ENCODE measurements at places on chromosomes 1 and 21.

DNA sequence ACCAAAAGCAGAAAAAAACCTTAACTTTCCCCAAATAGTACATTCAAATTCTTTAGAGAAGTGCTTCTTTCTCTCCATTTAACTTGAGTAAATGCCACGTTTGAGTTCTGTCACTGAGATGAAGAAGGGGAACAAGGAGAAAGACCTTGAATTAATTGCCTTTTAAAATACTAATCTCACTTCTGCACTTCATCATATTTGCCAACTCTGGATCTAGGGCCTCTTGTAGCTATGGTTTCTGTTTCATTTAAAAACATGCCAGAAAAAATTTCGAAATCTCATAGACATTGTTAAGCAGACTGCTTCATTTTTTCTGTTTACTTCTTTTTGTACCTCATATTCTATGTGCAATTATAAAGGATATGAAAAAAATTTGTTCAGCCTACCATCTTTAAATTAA is 24.6 kb downstream of the MIXL1 start:
- DNase-seq = no peak

DNA sequence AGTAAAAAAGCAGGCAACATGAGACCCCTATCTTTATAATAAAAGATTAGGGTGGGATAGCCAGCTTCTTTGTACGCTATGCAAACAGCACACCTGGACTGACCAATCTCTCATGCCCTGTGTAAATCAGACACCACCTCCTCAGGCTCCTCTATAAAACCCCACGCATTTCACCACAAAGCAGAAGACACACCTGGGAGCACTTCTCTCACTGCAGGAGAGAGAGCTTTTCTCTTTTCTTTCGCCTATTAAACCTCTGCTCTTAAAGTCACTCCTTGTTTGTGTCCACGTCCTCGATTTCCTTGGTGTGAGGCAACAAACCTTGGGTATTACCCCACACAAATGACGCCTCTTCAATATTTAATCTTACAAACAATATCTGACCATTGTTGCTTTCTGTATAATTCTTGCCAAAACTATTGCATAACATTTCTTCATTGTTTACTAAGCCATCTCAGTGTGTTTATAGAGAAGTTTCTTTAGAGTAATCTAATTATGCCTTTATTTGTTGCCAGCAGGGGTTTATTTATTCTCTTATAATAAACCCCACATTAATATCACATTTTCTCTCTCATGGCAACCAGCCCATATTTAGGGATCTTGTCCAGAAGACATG is 31.6 kb upstream of the NUF2 start:
- DNase-seq = no peak

GRCh38 chr1:11478571-11479374 is at the start of gene DISP3:
TSS of gene DISP3 (plus strand) at chr1:11479155. CDS start at chr1:11500993, 21,838 bp downstream.
- peak; percentile 75 for DNase-seq

DNA sequence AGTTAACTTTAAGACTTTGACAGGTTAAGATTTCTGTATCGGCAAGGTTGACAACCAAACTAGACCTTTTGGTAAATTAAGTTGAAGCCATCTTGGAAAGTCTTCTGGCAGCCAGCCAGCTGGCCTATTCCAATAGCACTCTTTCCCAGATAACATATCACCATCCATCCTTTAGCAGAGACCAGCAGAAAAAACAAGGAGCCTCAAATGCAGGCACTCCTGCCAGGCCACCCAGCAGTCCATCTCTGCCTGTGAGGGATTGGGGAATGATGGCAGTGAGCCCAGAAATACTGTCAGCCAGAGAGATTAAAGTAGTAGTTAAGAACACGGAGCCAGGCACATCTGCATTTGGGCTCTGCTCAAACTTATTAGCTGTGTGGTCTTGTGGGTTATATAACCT is 19.4 kb downstream of the ZBTB40 start:
- DNase-seq = no peak

- DNase-seq = no peak
These were observed 21.8 kb downstream of the RSPH1 start for GRCh38 chr21:42474043-42474831.

- DNase-seq = peak; percentile 12
These were observed 2.7 kb downstream of the USP25 start for GRCh38 chr21:15732290-15732995.

DNA sequence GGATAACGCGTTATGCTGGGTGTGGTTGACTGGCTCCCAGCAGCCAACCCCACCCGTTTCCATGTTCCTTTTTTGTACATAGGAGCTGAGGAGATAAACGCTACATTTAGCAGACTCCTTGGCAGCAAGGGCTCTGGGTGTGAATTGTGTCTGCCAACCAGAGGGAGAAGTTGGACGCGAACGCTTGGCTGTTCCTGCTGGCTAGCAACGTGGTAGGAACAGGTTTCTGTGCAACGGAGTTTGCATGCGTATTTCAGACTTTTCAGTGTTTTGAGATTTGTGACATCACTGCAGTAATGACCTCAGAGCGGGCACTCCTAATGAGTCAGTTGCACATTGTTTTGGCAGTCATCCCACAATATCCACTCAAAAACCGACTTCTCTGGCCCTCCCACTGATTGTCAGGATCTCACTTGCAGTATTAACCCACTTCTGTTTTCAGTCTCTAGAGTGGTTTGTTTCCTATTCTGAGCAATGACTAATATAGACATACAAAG is 98.7 kb upstream of the RGS1 start:
- peak; percentile 37 for DNase-seq

DNA sequence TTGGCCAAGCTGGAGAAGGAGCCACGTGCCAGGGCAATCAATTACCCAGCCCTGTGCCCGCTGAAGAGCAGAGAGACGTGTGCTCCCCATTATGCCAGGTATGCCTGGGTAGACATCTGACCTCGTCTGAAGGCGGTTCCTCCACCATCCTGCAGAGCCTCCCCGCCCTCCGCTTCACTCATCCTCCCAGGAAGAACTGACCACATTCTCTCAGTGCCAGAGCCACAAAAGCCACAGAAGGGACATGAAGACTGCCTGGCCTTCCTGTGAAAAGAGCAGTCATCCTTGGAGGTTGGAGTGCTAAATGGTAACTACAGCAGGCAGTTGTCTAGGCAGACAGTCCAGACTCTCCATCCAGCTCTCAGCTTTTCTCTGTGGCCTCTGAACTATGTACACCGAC is 12.0 kb downstream of the SYT2 start:
- no peak for DNase-seq

- no peak for DNase-seq
These were observed 21.4 kb downstream of the ACP6 start for GRCh38 chr1:147648933-147649332.

DNA sequence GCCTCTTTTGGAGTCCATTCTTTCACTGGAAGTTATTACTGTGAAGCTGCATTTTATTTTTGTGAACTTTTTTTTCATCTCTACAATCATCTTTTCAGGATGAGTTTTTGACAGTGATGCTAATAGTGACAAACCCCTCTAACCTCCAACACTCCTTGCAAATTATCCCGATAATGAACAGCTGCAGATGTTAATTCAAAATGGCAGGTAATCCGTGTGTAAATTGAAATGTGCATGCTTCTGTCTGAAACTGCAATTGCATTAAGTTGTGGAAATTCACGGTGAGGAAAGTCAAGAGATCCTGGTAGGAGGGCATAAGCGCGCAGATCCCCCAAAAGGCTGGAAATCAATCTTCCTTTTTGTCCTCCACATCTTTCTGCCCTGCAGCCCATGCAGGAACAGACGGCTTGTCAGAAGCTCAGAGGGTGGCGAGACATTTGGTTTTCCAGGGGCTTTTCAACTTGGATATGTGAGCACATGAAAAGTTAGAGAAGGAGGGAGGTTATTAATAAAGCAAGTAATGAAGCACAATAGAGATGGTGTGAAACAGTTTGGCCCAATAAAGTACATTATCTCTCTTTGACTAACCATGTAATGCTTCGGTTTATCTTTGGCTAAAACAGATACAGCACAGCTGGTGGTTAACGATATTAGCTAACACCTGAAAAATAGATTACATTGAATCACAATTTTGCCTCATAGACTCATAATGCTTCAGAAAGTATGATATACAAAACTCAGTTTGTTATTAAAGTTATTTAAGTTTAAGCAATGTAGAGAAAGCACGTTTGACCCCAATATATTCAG is 143.5 kb upstream of the COA6 start:
- DNase-seq = no peak

GRCh38 chr1:91883470-91883869 is 2.5 kb downstream of the TGFBR3 start:
- no peak for DNase-seq

DNA sequence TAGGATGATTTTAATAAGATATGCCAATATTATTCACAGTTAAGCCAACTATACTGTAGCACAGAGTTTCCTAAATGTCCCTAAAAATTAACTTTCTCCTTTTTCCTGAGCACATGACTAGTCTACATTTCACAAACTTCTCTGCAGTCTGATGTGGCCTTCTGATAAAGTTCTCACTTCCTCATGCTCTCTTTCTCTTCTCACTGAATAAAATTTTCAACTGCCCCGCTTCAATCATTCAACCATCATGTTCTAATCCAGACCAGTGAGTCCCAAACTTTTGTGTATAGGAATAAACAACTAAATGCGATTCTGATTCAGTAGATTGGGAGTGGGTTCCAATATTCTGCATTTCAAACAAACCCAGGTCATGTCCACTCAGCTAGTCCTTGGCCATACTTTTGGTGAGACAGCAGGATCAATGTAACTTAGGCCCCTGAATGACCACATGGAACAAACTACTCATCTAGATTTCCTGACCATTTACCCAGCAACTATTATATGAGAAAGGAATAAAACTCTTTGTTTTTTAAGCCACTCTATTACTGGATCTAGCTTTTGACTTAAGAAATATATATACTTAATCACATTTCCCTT is 20.1 kb downstream of the TUT4 start:
- no peak for DNase-seq

DNA sequence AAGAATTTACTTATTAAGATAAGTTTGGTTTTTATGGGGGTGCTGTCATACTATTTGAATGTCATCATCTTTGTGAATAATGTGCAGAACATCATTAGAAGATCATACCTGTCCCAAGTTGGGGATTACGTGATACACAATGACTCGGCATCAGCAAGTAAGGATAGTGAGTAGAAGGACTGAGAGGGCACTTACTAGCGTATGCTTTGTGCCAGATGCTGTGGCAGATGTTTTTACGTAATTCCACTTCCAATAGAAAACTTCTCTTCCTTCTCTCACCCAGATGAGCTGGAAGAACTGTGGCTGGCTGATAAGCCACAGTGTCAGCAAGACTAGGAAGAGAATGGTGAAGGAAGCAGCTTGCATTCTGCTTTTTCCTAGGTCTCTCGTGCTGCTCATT is 28.1 kb upstream of the TGFB2 start:
- no peak for DNase-seq

DNA sequence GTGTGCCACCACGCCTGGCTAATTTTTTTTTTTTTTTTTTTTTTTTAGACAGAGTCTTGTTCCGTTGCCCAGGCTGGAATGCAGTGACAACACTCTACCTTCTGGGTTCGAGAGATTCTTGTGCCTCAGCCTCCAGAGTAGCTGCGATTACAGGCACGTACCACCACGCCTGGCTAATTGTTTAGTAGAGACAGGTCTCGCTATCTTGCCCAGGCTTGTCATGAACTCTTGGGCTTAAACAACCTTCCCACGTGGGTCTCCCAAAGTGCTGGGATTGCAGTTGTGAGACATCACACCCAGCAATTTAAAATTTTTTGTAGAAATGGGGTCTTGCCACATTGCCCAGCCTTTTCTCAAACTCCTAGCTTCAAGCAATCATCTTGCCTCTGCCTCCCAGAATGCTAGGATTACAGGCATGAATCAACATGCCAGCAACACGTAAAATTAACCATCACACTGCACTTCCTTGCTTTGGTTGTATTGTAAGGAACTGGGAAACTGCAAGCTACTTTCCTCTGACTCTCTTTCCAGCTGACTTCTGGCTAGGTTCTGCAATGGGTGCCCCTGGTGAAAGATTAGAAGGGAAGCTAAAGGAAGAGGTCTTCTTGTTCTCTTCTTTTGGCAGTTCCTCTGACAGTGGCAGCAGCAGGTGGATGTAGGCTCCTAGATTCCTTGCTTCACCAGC is 13.9 kb upstream of the IL6R start:
- no peak for DNase-seq

DNA sequence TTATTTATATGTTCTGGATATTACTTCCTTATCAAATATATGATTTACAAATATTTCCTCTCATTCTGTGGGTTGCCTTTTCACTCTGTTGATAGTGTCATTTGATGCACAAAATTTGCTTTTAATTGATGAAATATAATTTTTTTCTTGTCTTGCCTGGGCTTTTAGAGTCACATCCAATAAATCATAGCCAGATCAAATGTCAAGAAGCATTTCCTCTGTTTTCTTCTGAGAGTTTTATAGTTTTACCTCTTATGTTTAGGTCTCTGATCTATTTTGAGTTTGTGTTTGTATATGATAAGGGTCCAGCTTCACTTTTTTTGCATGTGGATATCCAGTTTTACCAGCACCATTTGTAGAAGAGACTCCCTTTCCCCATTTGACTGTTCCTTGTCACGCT is 29.5 kb downstream of the CD46 start:
- DNase-seq = no peak

DNA sequence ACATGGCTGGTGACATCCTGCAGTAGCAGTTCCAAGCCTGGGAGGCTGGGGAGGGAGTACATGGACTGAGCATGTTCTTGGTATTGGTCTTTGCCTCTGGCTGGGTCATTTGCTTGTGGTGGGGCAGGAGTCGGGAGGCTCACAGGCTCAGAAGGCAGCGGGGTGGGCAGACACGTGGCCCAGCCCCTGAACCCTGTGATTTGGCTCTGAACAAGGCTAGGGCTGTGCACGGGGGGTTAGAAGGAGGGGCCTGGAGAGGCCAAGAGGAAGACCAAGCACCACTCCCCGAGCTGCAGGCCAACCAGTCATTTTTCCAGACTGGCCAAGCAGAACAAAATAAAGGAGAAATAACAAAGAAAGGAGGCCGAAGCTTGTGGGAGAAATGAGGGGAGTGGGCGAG is 9.7 kb upstream of the PRELP start:
- DNase-seq = no peak

- no peak for DNase-seq
These were observed 32.4 kb upstream of the MYSM1 start for GRCh38 chr1:58732087-58732775.

DNA sequence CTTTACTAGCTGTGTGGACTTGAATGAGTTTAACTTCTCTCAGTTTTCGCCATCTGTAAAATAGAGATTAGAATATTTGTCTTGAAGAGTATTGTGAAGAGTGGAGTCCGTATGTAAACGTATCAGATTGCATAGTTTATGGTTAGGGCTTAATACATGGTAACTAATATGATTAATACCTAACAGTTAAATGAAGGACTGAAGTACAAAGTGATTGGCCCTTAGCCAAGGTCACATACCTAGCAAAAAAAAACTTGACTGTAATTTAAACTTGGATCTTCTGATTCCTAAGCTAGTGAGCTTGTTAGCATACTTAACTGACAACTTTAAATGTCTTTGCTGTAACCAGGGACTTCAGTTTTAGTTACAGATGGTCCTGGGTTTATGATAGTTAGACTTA is 1.9 kb downstream of the GIPC2 start:
- no peak for DNase-seq

- peak; percentile 66 for DNase-seq
These were observed 27.7 kb upstream of the PTGFRN start for GRCh38 chr1:116881879-116882520.

DNA sequence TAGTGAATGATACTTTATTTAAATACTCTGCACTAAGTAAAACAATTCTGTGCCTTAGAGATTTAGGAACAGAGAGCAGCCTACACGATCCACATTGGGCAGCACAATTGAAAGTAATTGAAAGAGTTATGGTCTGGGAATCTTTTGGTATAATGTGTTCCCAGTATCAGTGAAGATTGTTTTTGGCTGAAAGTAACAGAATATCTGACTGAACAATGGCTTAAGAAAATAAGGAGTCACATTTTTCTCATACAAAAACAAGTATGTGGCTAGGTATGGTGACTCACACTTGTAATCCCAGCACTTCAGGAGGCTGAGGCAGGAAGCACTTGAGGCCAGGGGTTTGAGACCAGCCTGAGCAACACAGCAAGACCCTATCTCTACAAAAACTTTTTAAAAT is 306.2 kb downstream of the NFIA start:
- no peak for DNase-seq

Data from activated CD4-positive, alpha-beta memory T cell treated with anti-CD3 and anti-CD28 coated beads for 36 hours (primary cell).